ENCODE measurements at places on chromosomes 7 and 10.

GRCh38 chr7:122803323-122803722, 82.9 kb downstream of the CADPS2 start:
- DNase-seq = no peak

DNA sequence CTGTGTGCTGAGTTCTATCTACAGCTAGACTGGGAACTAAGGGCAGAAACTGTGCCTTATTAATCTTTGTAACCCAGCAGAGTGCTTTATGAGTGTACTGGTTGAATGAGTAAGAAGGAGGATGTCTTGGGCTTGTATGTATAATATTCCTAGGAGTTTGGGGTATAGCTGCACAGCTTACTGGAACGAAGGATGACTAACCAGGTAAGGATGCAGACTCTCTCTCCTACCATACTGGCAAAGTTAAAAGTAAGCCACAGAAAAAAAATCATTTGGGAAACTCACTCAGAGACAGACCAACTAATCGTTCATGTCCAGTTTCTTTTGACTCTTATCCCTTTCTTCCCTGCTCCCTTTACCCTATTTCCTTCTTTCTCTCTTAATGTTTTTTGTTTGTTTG, 1.4 kb upstream of the DHTKD1 start:
- DNase-seq = no peak

DNA sequence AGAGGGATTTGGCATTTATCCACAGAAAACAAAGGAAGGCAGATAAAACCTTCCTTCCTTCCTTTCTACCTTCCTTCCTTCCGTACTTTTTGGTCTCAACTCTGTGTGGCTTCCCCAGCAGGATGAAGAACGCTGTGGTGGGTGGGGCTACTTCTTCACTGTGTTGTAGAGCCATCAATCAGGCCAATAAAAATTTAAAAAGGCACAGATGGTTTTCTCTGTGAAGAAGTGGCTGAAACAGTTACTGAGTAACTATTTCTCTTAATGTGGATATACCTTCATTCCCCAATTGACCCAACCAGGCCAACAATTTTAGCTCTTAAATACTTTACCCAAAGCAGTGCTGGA, 75.8 kb downstream of the ZNF92 start:
- DNase-seq = no peak

- no peak for DNase-seq
Measured at GRCh38 chr10:13706604-13707003, 119.8 kb downstream of the PRPF18 start.

- DNase-seq = no peak
Measured at GRCh38 chr7:41437257-41438196, 265.4 kb downstream of the INHBA start.

- DNase-seq = no peak
Measured at GRCh38 chr10:86203162-86203905, 163.3 kb downstream of the GRID1 start.

GRCh38 chr10:130215931-130216231, 79.7 kb downstream of the GLRX3 start:
- no peak for DNase-seq
